Left forelimb (tissue), 1 donor: ENCODE measurements at places on chromosomes 1 and 21.

DNA sequence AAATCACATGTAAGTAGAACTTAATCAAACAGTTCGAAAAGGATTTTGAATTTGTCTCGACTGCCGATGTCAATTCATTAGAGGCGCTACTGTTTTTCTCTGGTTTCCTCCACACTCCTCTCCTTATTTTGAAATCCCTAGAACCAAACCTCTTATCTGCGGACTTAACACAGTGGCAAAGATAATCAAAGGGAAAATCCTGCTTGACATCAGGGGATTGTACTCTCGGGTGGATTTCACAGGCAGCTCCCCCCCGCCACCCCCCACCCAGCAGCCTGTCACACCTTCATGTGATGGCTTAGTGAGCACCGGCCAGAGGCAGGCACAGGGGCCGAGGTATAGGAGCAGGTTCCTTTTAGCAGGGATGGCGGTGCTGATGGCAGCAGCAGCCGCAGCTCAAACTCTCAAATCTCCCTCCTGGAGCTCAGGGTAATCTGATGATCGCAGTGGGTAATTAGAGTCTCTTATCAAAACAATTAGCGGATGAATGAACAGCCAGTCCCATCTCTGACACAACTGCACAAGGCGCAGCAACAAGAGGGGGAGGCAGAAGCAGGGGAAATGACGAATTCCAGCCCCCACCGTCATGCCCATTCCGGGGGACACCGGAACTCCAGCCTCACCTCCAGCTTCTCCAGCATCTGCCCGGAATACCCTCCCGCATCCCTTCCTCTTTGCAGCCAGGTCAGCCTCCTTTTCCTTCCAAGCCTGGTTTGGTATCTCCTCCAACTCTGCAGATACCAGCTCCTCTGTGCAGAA is 80.3 kb downstream of the SSBP3 start:
- DNase-seq, result no peak

DNA sequence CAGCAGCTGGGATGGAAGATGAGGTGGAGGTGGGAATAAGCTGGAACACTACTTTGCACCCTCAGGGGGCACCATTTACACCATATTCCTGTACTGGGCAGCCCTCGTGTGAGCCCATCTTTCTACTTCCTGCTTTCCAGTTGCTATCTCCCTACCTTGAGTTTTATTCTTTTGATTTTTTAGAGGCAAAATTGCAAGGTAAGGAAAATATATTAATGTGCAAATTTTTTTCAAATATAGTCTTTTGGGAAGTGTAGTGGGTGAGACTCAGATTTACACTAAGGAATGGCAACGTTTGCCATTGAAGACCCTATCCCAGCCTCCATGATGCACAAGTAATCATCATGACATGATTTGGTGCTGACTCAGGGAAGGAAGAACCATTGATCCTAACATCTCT is 31.1 kb upstream of the DUSP23 start:
- no peak for DNase-seq

GRCh38 chr21:16007943-16008342 is 278.2 kb downstream of the USP25 start:
- DNase-seq, result no peak

DNA sequence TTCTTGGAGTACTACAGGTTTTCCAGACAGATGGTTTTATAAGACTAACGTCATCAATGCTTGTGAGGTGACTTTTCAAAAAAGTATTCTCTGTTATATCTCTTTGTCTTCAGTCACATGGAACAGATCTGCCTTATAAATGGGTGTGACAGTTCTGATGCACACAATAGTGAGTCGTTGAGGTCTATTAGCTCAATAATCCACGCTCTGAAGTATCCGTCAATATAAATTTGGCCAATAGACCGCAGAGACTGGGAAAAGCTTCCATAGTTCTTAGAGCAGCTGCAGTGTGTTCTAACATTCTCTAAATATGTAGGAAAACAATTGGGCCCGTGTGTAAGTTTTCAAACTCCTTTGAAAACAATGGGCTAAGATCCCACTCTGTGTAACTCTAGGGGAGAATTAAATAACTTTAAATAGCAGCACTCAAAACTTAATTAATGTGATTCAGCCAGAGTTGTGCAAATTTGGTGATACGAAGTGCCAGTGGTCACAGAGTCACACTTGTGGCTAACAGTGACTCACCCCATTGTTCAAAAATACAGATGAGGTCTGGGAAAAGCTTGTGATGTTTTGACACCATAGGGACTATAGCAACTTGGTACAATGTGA is 316.0 kb downstream of the LMO4 start:
- DNase-seq, result no peak

DNA sequence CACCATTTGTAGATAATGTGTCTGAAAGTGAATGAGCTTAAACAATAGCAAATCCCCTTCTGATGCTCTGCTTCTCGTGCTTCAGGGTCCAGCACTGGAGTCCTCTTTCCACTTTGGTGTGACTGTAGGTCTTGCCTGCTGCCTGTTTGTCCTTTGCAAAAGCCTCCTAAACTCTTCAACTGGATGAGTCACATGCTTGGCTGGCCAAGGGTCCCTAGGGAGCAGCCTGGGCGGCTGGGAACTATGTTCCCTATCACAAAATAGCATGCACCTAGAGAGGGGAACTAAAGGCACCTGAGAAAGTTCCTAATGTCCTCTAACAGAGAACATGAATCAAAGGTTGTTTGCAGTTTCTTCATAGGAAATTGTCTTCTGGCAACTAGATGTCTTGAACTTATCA is 607.2 kb upstream of the PLXNA2 start:
- DNase-seq, result no peak

GRCh38 chr1:63327417-63328054 is 5.2 kb downstream of the FOXD3 start:
- DNase-seq, result peak; percentile 85

GRCh38 chr1:30856260-30856790 is 52.2 kb downstream of the SDC3 start:
- DNase-seq, result no peak

DNA sequence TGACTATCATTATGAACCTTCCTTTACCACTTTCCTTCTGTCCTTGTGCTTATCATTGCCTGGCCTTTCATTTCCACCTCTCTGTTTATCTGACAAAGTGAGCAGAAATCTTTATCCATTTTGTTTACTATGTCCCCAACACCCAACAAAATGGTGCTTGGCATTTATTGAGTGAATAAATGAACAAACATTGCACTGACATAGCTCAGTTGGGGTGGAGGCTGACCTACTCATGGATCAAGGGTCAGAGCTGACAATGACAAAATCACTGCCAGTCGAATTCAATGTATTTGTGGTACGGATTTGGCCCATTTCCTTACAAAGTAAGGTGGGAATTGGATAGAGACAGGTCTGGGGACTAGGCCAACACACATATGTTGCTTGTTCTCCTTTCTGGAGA is 257.4 kb upstream of the PLXNA2 start:
- DNase-seq, result no peak

GRCh38 chr1:212430955-212431394 is 1.7 kb upstream of the NENF start:
- DNase-seq, result no peak

GRCh38 chr1:226322986-226323385 is 14.0 kb upstream of the LIN9 start:
- no peak for DNase-seq

GRCh38 chr1:161702250-161702649 is 4.8 kb upstream of the FCRLA start:
- no peak for DNase-seq

DNA sequence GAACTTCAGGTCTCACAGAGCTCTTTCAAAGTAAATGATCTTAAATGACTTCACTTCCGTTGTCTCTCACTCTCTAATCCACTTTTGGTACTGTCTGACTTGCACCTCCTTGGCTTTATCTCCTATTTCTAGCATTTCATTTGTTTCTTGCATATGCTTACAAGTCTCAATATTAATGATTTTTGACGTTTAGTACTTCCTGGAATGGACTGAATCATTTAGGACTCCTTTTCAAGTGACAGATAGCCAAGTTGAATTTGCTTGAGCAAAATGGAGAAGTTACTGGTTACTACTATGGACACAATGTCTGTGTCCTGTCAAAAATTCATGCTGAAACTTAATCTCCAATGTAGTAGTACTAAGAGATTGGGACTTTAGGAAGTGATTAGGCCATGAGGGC is 7.0 kb upstream of the SGIP1 start:
- no peak for DNase-seq

- DNase-seq, result no peak
Measured at GRCh38 chr1:184840596-184840995, 85.9 kb upstream of the EDEM3 start.

DNA sequence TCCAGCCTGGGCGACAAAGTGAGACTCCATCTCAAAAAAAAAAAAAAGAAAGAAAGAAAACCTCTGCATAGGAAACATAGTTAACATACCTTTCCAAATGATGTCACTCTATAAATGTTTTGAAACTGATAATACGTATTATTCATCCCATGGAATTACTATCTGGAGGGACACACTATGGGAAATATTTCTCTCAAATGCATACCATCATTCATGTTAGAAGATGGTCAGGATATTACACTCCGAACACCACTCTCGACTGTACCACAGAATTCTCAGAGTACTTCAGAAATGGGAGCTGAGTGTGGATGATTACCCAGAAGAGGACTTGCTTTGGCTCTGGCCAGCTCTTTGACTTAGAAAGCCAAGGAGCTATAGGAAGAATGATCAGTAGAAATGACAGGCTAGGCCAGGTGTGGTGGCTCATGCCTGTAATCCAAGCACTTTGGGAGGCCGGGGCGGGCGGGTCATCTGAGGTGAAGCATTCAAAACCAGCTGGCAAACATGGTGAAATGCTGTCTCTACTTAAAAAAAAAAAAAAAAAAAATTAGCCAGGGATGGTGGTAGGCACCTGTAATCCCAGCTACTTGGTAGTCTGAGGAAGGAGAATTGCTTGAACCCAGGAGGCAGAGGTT is 5.2 kb upstream of the LIN28A start:
- DNase-seq, result no peak

- no peak for DNase-seq
Measured at GRCh38 chr1:65177457-65177856, 29.5 kb downstream of the AK4 start.

DNA sequence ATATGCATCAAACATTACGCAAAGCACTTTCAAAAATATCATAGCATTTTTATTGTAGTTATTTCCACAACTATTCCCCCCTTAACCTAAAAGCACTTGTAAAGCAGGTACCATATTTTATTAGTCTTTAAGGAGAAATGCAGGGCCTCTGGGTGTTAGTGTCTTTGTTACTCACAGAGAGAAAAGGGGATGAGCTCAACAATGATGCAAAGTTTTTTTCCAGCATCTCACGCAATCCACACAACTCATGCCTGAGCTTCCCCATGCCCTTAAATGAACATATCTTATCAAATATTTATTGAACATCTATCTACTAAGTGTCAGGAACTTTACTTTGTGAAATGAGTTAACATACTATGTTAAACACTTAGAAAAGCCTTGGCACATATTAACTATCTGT is 50.6 kb downstream of the BEND5 start:
- DNase-seq, result no peak

- DNase-seq, result no peak
Measured at GRCh38 chr1:246364415-246364941, 142.6 kb downstream of the SMYD3 start.

DNA sequence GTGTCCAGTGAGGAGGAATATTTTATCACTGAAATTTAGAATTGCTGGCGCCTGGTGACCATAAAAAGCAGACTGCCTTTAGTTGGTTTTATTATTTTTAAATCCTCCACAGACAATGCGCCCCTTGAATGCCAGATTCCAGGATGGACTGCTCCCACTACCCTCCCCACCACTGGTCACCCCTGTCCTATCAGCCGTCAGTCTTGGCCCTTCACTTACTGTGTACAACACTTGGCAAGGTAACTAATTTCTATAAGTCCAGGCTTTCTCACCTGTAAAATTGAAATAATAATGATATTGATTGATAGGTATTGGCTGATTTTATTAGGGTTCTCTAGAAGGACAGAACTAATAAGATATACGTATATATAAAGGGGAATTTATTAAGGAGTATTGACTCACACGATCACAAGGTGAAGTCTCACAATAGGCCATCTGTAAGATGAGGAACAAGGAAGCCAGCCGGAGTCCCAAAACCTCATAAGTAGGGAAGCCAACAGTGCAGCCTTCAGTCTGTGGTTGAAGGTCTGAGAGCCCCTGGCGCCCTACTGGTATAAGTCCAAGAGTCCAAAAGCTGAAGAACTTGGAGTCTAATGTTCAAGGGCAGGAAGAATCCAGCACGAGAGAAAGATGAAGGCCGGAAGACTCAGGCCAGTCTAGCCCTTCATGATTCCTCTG is 17.8 kb downstream of the RHEX start:
- no peak for DNase-seq

GRCh38 chr1:91894036-91894761 is 8.2 kb upstream of the TGFBR3 start:
- DNase-seq, result no peak
